C1 segment of cervical spinal cord (tissue), 14 donors: ENCODE measurements at places on chromosomes 7 and 10.

- no peak for DNase-seq
Observed at GRCh38 chr10:69088801-69089501, 1.0 kb downstream of the SRGN start.

DNA sequence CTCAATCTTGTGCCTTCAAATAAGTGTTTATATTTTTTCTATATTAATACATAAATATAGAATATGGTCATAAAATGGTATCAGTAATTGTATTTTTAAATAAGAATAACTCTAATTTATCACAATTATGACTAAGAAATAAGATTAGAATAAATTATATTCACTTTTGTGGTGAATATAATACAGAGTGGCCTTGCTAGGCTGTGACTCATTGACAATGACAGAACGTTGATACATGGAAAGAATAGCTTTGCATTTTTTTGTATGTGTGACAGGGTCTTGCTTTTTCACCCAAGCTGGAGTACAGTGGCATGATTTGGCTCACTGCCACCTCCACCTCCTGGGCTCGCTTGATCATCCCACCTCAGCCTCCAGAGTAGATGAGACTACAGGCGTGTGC lies 47.8 kb upstream of the PCLO start:
- no peak for DNase-seq

DNA sequence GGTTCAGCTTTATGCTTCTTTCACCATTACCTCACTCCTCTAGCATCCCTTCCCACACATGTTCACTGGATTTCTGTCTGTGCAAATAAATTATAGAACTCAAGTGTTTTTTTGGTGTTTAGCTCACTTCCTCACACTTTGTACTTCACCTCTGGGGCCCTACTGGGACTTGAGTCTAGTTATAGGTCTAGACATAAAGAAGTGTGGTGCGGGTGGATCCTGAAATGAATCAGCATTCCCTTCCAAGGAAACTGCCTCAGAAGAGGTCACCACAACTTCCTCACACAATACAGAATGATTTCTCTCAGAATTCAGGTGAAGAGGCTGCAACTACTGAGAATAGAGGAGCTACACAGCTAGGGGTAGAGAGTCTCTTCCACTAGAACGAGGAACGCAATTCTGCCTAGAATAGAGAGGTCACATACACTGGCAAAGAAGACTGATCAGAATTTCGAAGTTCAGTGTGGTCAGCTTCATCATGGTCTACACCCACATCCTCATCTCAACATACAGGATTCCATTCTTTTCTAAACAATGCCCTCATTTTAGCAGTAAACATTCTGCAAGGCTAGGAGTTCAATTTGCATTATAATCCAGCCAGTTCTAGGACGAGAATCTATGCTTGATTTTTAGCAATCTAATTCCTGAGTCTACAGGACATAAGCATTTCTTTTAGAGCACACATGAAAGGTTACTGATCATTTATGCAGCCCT lies 938.7 kb upstream of the PHF14 start:
- DNase-seq, result no peak

DNA sequence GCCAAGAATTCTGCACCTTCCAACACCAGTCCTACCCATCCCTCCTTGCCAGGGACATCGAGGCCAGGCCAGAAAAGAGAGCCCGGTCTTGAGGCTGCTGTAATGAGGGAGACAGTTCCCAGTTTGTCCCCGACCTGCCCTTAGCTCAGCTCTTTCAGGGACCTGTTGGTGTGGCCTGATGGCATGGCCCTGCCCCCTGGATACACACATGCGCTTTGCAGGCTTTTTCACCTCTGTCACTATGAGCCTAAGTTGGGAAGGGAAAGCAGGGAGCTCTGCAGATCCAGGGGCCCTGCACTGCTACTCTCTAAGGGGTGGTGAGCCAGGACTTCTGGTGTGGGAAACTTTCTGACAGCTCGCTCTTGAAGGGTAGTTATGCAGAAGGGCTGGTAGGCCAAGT lies 2.1 kb downstream of the SCD start:
- no peak for DNase-seq

DNA sequence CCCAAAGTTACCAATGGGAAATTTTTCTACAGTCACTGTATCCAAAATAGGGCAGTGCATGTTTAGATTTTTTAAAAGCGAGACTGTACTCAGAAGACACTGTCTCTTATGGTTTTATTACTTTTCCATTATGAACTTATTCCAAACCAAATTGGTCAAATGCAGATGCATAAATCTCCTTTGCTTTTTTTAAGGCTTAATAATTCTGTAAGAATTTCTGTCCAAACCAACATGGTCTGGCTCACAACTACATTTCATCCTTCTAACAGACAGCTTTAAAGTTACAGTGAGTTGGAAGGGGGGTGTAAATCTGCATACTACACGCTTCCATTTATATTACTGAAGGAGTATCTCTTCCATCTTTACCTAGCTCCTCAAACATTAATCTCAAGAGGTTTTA lies 199.2 kb downstream of the SLC25A13 start:
- DNase-seq, result no peak

- DNase-seq, result no peak
Observed at GRCh38 chr7:22566176-22566575, 66.2 kb upstream of the STEAP1B start.

DNA sequence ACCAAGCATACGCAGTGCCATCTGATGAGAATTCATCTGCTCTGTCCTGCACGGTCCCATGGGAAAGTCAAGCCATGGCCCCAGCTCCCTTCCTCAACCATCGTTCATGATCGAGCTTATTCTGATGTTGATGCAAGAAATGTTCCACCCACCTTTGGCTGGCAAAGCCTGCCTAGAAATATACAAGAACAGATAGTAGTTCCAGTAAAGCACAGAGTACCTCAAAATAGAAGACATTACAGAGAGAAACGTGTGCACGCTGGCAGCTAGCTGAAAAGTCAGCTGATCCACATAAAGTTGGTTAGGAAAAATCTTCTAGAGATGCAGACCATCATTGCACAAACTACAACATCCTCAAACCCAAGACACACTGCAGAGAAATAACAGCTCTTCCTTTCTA lies 127.0 kb downstream of the PTPRN2 start:
- no peak for DNase-seq

DNA sequence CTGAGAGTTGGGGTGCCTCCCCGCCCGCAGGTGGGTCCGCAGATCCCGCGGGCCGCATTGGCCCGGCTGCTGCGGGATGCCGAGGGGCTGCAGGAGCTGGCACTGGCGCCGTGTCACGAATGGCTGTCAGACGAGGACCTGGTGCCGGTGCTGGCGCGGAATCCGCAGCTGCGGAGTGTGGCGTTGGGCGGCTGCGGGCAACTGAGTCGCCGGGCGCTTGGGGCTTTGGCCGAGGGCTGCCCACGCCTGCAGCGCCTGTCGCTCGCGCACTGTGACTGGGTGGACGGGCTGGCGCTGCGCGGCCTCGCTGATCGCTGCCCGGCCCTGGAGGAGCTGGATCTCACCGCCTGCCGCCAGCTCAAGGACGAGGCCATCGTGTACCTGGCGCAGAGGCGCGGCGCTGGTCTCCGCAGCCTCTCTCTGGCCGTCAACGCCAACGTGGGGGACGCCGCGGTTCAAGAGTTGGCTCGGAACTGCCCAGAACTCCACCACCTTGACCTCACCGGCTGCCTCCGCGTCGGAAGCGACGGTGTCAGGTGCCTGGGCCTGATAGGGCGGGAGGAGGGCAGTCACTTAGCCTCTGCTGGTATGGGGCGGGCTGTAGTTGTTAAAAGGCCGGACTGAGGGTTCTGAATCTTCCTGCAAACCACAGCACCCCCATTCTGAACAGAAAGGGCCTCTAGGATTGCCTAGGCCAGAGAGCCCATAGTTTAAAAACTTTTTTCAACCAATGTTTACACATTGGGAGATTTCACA lies 1.3 kb downstream of the FBXL15 start:
- DNase-seq, result no peak

DNA sequence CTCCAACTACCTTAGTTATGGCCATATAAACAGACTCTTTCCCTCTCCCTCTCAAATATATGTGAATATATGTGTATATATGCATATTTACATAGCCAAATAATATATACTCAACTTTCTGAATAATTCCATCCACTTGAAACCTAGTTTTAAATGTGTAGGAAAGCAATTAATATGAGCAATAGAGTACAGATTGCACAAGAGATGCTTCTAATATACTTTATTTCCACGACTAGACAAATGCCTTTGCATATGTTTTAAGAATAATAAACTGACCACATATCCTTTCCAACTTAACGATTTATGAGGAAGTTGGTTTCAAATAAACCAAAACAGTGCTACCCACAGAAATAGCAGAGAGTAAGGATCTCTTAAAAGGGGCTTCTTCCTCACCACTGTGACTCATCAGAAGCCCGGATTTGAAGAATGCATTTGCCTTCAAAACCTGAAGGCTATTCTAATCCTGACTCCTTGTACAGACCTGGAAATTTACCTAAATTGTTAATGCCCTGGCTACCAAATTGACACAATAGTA lies 266.3 kb downstream of the AHR start:
- DNase-seq, result no peak
